ENCODE measurements at places on chromosomes 1 and 21. TPM values are rescaled to one million over a fixed set of nuclear protein-coding genes. Genes with fewer than 3 reads are reported as not detected.

GRCh38 chr1:76864383-76864782 is 2.9 kb upstream of the ST6GALNAC5 start:
- DNase-seq, result no peak

- no peak for DNase-seq
These were observed 40.0 kb downstream of the PTPRF start for GRCh38 chr1:43570715-43571114.

DNA sequence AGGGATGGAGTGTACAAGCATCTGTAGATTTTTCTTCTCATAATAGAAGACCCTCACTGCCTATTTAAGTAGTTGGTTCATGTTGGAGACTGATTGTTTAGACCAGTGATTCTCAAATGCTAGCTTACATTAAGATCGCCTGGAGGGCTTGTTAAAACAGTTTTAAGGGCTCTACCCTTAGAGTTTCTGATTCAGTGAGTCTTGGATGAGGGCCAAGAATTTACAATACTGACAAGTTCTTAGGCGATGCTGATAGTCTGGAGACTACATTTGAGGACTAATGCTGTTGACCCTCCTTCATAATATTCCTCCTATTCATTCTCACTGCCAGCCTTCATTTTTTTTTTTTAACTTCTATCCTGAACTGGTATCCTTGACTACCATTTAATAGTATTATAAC is 15.2 kb upstream of the AGO3 start:
- no peak for DNase-seq

DNA sequence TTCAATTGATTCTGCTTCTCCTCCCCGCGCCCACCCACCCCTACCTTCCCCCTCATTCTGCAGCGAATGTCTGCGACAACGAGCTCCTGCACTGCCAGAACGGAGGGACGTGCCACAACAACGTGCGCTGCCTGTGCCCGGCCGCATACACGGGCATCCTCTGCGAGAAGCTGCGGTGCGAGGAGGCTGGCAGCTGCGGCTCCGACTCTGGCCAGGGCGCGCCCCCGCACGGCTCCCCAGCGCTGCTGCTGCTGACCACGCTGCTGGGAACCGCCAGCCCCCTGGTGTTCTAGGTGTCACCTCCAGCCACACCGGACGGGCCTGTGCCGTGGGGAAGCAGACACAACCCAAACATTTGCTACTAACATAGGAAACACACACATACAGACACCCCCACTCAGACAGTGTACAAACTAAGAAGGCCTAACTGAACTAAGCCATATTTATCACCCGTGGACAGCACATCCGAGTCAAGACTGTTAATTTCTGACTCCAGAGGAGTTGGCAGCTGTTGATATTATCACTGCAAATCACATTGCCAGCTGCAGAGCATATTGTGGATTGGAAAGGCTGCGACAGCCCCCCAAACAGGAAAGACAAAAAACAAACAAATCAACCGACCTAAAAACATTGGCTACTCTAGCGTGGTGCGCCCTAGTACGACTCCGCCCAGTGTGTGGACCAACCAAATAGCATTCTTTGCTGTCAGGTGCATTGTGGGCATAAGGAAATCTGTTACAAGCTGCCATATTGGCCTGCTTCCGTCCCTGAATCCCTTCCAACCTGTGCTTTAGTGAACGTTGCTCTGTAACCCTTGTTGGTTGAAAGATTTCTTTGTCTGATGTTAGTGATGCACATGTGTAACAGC is 339.9 kb downstream of the NTNG1 start:
- no peak for DNase-seq

GRCh38 chr1:157580179-157580827 is 17.6 kb downstream of the FCRL4 start:
- peak; percentile 58 for DNase-seq

DNA sequence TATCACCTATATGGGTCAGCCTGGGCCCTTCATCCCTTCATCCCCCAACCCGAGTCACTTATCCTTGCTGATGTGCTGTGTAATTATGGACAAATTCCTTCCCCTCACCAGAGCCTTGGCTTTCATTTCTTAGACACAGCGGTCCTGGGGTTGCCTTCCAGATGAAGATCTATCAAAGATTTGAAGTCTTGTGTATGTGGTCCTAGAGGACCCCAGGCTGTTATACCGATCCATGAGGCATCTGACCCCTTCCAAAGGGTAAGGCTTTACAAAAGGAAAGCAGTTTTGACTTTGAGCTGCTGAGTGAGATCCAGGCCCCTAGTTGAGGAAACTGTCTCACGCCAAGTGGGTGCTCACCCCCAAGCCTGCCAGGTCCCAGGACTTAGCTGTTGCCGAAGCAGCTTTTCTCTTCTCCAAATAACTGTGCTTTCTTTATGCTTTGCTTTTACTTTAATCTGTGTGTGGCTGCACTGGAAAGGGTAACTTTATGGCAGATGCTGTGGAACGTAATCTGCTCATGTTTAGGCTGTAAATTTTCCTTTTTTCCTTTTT is 37.6 kb downstream of the MAN1C1 start:
- DNase-seq, result no peak

DNA sequence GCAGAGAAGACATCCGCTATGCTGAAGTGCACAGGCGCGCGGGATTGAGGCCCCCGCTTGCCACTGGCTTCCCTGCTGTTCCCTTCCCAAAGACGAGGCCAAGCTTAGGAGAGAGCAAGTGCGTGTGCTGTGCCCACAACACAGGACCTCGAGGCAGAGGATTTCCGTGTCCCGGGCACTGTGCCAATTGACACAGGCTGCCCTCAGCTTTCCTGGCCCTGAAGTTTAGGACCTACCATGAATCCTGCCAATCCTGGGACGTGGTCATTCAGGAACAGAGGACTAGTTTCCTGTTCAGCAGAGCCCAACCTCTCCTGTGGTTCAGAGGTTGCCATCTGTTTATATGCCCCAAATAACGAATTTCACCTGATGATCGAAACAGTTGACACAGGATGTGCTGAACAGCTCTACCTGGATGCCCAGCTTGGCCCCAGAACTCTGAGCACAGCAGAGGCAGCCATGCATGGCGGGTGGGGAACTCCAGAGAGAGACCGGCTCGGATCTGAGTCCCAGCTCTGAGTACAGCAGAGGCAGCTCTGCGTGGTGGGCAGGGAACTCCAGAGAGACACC is 22.0 kb downstream of the SLC37A1 start:
- no peak for DNase-seq

DNA sequence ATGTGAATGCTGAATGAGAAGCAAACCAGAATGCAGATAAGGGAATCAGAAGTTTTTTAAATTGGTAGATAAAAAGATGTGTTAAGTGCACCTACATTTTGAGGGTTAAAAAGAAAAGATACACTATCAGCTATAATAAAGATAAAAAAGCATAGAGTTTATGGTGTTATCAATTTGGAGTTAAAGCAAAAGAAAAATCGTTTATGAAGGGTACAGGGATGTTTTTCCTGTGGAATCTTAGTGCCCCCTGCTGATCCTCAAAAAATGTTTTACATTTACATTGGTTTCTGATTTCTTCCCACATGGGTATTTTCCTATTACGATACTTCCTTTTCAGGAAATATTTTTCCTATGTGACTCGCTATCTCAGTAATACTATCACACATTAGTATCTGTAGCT is 293.5 kb downstream of the MRPL39 start:
- no peak for DNase-seq

- DNase-seq, result no peak
These were observed 23.4 kb upstream of the KIAA1614 start for GRCh38 chr1:180889325-180889724.

DNA sequence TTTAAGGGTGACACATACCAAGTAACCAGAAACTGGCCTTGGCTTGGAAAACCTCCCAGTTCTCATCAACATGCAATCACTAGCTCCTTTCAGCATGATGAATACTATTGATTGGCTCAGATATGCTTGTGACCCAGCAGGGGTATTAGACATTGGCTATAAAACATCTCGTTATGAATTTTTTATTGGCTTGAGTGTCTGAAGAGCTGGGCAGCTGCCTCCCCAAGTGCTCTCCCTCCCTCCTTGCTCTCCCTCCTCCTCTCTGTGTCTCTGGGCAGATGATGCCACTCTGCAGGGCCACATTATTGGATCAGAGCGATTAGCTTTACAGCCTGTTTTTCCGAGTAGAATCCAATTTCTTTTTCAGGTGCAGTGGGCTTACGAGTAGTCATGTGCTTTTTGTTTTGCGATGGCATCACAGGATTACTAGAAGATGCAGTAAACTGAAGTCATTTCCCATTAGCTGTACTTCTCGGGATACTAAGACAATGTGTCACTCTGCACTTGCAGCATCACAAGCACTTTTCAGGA is 79.3 kb upstream of the ATF3 start:
- no peak for DNase-seq

DNA sequence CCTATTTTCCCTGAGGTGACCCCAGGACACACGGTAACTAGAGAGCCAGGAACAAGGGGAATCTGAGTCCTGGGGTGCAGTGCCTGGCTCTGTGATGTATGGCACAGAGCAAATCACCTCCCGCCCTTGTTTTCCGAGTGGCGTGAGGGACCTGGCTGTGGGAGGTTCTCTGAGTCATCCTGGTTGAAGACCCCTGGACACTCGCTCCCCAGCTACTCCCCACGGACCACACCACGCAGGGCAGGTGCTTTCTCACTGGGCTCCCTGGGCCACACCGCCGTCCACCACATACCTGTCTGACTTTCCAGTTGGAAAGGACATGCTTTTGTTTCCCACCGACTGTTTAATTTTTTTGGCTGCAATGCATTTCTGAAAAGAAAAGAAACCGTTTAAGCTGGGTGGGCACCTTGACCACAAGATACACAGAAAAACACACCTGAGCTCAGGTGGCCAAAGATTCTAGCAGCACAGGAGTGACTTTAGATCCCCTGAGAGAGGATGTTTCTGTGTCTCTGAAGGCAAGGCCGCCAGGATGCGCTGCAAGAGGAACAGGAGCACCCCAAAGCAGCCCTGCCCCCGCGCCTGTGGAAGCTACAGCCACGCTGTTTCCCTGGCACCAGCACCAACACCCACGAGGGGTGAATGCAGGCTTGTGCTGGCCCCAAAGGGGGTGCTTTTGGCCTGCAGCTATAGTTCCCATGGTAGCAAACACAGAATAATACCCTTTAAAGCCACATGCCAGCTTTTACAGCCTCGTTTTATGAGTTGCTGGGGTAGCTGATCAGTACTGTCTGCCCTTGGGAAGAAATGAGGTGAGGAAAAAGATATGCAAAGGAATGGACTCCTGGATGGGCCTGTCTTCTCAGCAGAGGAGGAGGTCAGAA is 8.1 kb upstream of the SRM start:
- DNase-seq, result no peak

- DNase-seq, result no peak
These were observed 276.3 kb downstream of the FOXD2 start for GRCh38 chr1:47713975-47714767.

- DNase-seq, result peak; percentile 43
These were observed at the start of gene COL24A1 for GRCh38 chr1:86156566-86157455. Gene COL24A1 (minus strand): TSS chr1:86156772. CDS start chr1:86156396, 376 bp downstream.

DNA sequence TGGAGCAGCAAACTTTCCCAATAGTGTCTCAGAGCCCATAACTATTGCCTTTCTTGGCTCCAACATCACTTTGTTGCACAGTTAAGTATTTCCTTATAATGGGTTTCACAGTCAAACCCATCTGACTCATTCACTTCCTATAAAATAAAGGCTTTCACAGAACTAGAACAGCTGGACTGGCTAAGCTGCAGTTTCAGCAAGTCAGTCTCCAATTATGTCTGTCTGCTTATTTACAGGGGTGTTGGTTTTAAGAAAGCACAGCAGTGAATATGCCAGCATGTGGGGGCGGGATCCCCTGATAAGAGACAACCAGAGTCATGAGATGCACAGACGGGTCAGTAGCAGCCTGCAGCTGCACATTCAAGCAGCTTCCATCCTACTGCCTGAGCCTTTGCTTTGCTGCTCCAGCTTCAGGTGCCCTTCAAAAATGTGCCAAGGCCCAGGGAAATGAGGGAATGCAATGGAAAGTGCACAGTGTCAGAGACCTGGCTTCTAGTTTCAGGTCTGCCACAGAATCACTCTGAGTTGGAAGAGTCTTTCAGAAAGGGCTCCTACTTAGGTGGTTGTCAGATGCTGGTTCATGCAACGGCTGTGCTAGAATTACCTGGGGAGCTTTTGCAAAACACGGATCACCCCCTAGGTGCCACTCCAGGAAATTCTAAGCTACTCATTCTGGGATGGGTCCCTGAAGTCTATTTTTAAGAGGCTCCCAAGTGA is 24.8 kb downstream of the RNF19B start:
- DNase-seq, result peak; percentile 71

- no peak for DNase-seq
These were observed 13.8 kb downstream of the SLX9 start for GRCh38 chr21:44953628-44954021.

GRCh38 chr1:54819195-54819536 is 18.0 kb upstream of the TTC22 start:
- no peak for DNase-seq

DNA sequence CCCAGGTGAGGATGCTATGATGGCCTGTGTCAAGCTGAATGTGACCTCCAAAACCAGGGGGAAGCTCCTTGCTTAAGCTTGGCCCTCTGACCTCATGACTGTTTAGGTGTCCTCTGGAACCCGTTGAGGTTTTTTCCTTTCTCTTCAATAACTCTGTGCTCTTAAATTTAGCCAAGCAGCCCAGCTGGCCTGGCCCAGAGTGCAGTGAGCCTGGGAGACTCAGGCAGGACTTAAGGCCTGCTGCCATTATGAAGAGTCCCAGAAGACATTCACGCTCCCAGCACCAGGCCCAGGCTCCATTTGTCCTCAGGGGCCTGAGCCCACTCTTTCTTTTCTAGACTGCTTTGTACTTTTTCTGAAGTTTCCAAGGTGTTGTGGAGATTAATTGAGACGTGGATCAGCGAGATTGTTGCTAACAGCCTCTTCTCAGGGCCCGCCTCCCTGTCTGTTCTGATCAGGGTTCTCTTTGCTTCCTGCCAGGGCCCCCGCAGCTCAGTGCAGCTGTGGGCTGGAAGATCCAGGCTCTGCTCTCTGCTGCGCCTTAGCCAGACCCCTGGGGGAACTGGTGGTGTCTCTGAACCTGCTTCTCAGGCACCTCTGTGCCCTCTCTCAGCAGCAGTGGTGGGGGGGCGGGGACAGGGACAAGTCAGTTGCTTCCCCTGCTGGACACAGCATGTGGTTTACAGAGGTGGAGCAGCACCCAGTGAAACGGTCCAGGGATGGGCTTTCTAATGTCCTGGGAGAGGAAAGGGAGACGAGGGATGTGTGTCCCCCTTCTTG is 124.2 kb downstream of the GRIK3 start:
- DNase-seq, result no peak

- DNase-seq, result no peak
These were observed 7.3 kb upstream of the S100A3 start for GRCh38 chr1:153556348-153556747.

GRCh38 chr1:29931477-29932175 is 695.3 kb downstream of the PTPRU start:
- DNase-seq, result no peak

GRCh38 chr1:27527890-27528817 is 38.2 kb upstream of the WASF2 start:
- DNase-seq, result peak; percentile 97

The ALPL gene
- polyA plus RNA-seq, result 1.5 TPM

The OVAAL gene
- not detected for polyA plus RNA-seq

The NPPB gene
- not detected for polyA plus RNA-seq

The PEX10 gene
- polyA plus RNA-seq, result 20.5 TPM

The PRKAA2 gene
- polyA plus RNA-seq, result 5.3 TPM

The GBP1 gene
- 39.3 TPM for polyA plus RNA-seq

The TGFB2 gene
- 4.9 TPM for polyA plus RNA-seq

The RUNX1 gene
- 9.2 TPM for polyA plus RNA-seq

The RGSL1 gene
- not detected for polyA plus RNA-seq

The ZNF593OS gene
- polyA plus RNA-seq, result 1.2 TPM

The FOXO6 gene
- 6.4 TPM for polyA plus RNA-seq

The DYNLT5 gene
- polyA plus RNA-seq, result 3.3 TPM

The PER3 gene
- 5.1 TPM for polyA plus RNA-seq

The MCOLN3 gene
- 181 TPM for polyA plus RNA-seq

The EFNA1 gene
- 96.1 TPM for polyA plus RNA-seq

The GCSAML gene
- polyA plus RNA-seq, result 0.07 TPM

The MXRA8 gene
- polyA plus RNA-seq, result 346 TPM

The OR2T11 gene
- polyA plus RNA-seq, result not detected
